Retinal pigment epithelial cell (primary cell): ENCODE measurements at places on chromosomes 1 and 21.

DNA sequence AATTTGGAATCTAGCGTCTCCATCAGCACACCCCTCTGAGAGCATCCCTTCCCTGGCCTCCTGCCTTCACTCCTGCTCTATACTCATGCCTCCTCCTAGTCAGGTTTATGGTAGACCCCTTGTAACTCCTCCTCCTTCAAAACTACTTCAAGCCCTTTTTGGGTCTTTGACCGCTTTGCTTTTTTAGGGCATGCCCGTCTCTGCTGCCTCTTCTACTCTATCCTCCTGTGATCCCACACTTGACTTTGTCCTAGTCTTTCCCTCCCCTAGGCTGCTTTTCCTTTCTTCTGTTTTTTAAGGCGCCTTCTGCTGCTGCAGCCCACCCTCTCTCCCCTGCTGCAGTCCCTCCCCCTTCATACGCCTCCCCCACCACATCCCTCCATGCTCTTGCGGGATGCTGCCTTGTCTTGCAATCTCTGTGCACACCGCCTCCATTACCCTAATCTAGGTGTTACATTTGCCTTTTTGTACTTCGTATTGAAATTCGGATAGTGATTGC, 1.5 kb downstream of the SNX27 start:
- DNase-seq, result no peak

GRCh38 chr1:3863231-3863935, 6.1 kb downstream of the DFFB start:
- DNase-seq, result no peak

GRCh38 chr1:66197785-66198184, 336.2 kb upstream of the SGIP1 start:
- peak; percentile 70 for DNase-seq

DNA sequence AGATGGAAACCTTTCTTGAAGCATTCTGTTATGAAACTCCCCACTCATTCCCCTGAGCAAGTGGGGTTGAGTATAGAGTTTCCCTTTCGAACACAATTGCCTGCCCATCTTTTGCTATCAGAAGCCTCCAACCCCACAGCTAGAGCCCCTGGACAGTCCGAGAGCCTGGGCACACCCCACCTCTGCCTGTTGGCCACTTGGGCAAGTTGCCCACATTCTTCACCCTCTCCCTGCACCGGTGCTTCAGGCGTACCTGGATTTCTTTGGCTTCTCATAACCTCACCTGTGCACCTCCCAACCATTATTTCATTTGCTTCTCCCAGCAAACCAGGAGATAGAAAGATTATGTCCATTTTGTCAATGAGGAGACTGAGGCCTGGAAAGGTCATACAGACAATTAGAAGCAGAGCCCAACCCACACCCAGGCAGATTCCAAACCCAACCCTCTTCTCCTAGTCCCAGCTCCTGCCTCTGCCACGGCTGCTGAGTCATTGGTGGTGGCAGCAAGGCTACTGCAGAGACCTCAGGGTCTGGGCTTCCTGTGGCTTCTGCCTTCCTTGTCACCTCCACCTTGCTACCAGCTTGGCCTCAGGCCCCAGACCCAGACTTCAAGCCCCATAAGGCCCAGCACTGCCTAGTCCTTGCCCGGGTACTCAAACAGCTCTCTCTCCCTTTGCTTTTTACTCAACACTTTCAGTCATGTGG, 118.7 kb upstream of the ZBTB40 start:
- DNase-seq, result no peak

DNA sequence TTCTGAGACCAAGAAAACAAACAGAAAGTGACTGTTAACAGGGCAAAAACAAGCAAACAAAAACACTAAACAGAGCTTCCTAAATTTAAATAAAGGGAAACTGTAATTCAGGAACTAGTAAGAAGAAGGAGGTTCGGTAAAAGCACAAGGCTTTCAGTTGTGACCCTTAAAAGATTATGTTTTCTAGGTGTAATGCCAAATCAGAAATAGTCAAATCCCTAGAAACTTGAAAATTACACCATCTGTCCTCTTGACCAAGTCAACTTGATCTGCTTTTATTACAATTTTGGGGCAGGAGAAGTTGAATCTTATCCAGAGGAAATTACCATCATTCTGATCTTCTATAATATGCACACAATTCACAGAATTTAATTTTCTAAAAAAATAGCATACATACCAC, 754.0 kb upstream of the ADGRL4 start:
- peak; percentile 61 for DNase-seq

DNA sequence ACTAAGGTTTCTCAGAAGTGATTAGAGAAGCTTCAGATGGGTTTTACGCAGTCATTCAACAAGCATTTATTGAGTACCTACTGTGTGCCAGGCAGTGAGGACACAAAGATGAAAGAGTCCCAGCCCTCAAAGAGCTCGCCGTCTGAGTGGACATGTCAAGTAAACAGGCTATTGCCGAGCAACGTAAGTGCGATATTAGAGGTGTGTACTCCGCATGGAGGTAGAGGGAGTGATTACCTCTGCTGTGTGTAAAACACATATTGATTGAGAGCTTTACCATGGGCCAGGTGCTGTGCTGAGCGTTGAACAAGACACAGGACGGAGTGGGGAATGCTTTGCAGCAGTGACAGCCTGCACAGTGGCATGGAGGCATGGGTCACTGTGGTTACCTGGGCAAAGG, 49.5 kb upstream of the GPR37L1 start:
- no peak for DNase-seq

- no peak for DNase-seq
Observed at GRCh38 chr1:31855038-31855845, 39.4 kb upstream of the SPOCD1 start.

DNA sequence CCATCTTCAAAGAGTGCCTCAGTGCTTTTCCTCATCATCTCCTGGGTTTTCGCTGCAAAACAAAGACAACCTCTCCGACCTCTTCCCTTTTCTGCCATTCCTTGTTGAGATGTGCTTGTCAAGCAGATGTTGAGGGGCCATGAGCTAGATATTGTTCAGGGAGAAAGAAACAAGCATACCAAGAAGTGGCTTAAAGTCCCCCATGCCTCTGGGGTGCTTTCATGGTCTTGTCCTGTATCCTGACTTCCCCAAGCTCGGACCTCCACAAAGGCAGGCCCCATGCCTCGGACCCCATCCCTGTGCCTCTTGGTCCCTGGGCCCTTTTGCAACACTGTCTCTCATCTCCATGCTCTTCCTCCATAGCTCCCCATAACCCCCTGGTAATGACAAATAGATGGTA, 103.8 kb downstream of the C1orf94 start:
- no peak for DNase-seq

DNA sequence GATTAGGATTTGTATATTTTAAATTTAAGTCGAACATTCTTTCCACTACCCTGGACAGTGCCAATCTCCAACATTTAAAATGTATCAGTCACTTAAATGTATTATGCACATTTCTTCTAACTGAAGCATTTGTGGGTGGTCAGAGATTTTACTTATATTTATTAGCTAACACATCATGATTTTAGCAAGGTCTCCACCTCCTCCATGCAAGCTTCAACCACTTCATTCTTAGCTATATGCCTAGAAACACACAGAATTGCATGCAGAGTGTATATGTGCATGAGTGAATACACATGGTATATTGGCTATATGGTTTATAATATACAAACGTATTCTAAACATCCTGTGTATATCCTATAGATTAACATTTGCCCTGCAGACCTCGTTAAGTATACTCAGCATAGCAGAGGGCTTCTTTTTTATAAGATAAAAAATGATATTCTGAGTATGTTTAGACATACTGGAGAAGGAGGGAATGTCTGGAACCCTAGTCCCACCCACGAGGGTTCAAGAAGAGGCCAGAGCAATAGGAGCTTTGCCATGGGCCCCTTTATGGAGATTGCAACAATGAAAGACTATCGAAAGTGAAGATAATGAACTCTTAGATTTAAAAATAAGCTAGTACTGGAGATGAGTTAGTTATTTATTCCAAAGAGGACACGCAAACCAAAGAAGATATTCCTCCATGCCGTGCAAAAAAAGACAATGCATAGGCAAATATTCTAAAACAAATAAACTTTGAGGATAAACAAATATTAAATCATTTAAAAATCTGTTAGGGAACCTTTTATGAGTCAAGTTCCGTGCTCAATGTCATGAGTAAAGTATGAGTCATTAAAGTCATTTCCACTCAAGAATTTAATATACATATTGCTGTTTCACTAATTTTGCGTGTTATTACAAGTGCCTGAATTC, 480.4 kb downstream of the SIPA1L2 start:
- DNase-seq, result no peak

DNA sequence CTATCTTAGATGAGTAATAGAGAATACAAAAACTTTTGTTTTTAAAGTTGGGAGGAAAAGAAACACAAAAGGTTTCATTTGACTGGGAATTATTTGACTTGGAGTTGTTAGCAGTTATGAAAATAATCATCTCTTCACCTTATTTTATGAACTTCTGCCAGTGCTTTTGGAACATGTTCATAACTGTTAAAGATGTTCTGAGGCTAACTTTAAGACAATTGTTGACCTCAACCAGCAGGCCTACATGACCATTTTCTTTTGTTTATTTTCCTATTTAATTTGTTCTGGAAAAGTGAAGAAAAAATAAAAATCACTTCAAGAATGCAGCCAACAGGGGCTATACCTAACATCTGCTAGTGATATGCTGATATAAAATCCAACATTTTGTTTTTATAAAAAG, 37.4 kb downstream of the JAM2 start:
- DNase-seq, result no peak

DNA sequence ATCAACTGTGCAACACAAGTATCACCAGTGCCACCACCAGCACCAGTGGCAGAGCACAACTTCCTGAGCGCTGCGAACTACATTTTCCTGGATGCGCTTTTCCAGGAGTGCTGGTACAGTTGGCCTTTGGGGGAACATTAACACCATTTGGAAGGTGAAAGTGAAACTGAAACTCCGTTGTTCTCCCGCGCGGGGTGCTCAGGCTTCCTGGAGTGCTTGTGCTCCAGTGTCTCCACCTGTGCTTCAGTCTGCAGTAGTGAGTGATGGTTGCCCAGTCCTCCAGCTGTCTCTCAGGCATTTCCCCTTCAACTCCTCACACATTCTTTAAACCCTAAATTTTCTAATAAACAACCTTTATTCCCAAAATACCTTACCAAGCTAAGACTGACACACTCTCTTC, 187.8 kb downstream of the LRRIQ3 start:
- no peak for DNase-seq

DNA sequence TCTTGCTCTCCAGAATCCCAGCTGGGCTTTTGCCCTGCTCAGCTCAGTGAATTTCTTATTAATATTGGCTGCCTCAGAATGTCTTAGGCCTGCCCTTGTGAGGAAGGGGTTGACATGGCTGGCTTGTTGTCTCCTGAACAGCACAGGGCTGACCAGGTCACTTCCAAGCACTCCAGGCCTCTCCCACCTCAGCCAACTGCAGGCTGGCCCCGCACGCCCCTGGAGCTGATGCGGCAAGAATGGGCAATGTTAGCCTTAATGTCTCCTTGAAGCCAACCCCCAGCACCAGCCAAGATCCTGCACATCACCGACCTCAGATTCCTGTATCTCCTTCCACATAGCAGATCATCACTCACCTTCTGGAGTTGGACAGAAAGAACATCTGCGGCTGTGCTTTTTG, 598.6 kb downstream of the AJAP1 start:
- no peak for DNase-seq

- DNase-seq, result peak; percentile 6
Observed at GRCh38 chr1:247639381-247639981, 34.1 kb downstream of the OR2G3 start.

GRCh38 chr1:47709019-47709871, 271.4 kb downstream of the FOXD2 start:
- DNase-seq, result no peak

- no peak for DNase-seq
Observed at GRCh38 chr1:33698361-33699035, 165.4 kb upstream of the HMGB4 start.

DNA sequence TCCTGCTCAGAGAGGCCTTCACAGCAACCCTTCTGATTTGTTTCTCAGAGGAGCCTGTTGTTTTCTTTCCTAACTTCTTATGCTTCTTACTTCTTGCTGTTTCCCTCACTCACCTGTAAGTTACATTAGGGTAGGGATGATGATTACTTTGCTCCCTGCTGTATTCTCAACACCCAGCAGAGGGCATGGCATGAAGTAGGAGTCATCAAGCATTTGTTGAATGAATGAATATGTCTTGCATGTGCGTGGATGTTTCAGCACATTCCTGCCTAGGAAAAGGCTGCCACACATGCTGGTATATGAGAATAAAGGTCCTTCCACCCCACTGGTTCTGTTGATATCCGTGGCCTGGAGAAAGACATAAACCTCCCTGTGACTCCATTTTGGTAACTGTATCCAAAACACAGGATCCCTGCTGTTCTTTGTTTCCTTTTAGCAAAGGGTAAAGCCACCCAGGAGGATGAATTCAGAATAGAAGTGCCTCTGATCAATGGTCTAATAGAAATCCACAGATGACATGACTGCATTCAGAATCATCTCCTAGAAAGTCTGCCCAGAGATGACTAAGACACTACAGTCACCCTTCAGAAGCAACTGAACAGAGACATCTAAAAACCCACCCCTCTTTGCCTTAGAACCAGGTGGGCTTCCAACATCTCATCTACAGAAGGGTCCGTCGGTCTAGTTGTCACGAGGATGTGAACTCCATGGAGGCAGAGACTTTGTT, 168.8 kb downstream of the ZSCAN20 start:
- DNase-seq, result no peak

DNA sequence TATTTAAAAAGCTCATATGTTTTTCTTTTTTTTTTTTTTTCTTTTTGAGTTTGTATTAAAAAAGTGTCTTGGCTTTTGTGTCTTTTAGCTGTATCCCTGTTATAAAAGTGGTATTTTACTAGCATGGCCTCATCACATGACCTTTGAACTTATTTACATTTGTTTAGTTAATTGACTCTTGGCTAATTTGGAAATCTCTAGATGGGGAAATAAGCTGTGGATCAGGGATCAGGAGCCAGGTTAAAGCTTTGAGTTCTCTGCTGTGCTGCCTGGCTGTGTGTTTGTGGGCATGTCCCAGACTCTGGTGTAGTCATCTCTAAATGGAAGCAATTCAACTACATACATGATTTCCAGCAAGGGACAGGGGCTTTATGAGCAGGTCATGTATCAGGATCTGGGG, 56.5 kb downstream of the HHAT start:
- DNase-seq, result no peak

DNA sequence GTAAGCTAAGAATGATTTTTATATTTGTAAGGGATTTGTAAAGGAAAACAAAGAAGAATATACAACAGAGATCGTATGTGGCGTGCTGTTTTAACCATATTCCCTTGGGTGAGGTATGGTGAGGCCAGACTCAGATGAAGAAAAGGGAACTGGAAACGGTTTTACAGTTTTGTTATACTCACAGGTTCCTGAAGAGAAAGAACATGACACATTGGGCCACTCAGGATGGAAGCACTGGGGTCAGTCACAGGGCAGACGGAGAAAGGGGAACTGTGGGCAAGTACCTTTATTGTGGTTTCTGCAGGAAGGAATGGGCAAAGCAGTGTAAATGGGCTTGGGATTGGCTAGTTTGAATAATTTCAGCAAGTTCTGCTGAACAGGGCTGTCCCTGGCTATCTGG, 177.4 kb downstream of the LBR start:
- DNase-seq, result no peak
